OCI-LY7 (cell line): ENCODE measurements at places on chromosomes 12 and 14. TPM values are rescaled to one million over a fixed set of nuclear protein-coding genes. Genes with fewer than 3 reads are reported as not detected.

DNA sequence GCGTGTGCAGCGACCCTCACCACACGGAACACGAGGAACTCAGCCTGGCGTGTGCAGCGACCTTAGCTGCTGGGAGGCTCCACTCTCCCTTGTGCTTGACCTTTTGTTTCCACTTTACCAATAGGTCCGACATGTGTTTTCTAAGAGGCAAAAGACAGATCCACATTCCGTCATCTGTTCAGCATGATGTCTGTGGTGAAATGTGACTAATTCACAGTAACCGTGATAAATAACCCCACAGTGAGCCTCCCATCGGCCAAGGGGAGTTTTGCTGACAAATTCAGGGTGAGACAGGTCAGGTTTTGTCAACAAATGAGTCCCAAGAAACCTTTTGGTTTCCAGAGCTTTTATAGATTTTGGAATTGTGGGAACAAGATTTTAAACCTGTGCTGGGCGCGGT, 55.9 kb downstream of the MOK start:
- DNase-seq: no peak

- DNase-seq: no peak
Observed at GRCh38 chr14:69002069-69002468, 23.0 kb upstream of the ACTN1 start.

DNA sequence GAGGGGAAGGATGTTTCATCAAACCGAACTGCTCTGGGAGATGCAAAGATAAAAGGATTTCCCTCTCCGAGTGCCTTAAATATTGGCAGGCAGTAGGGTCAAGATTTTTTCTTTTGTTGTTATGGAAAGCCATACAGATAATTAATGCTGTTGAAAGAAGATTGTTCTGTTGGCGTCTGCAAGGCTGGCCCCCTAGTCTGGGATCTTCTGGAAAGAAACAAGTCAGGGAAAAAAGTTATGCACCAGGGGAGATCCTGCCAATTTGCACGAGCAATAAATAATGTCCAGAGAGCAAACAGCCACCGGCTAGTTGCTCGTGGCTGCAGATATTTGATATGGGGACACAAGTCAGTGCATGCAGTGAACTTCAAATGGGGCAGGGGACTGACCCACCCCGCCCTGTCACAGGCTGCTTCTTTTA, 202.1 kb upstream of the MYL2 start:
- DNase-seq: no peak

DNA sequence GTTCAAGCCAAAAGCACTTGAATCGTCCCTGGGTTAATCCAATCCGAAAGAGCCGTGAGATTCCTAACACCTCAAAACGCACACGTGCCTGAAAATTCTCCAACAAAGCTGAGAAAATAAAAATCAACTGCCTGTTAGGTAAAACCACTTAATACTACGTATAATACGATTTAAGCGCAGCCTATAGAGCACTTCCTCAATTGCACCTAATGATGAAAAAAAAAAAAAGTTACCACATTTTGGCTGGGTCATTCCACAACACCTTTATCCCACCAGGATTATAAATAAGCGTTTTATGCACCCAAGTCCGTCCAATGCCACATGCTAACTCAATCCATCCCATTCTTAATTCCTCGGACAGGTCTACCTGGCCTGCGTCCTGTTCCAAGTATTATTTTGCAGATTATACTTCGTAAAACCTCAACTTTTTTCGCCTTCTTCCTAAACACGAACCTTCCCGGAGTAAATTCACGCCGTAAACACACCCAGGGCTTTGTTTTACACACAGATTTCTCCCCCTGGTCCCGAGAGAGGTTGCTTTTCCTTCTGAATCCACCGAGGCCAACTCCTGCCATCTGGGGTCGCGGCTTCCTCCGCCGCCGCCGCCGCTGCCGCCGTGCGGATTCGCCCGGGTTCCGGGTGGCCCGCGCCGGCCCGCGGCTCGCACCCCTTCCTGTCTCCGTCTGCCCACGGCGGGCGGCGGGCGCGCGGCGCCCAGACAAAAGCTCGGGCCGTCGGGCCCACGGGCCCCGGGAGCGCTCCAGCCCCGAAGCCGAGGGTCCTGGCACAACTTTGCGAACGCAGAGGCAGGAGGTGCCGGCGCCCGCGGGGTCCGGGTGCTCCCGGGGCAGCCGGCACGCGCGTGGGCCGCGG, 66.2 kb downstream of the RNF34 start:
- peak; percentile 62 for DNase-seq

C1S gene
- 3.6 and 5.2 TPM in 2 replicates for total RNA-seq

TAS2R20 gene
- total RNA-seq: 1.9 and 2.3 TPM in 2 replicates

CPNE6 gene
- not detected in 2 replicates for total RNA-seq

WASHC4 gene
- 68.5 and 71.8 TPM in 2 replicates for total RNA-seq
